ENCODE measurements at places on chromosomes 12 and 14. TPM values are rescaled to one million over a fixed set of nuclear protein-coding genes. Genes with fewer than 3 reads are reported as not detected.

TDRD9 gene
- total RNA-seq, result 0.13 TPM

ASB2 gene
- 93.9 TPM for total RNA-seq

BHLHE41 gene
- not detected for total RNA-seq

EFCAB11 gene
- 9.9 TPM for total RNA-seq

ARMH4 gene
- not detected for total RNA-seq

GPR137C gene
- 0.88 TPM for total RNA-seq

TSPAN11 gene
- not detected for total RNA-seq

MYBPC1 gene
- total RNA-seq, result not detected

DCAF4 gene
- 15.6 TPM for total RNA-seq

IL26 gene
- total RNA-seq, result 2.3 TPM

MGAT2 gene
- 86.5 TPM for total RNA-seq

BAG5 gene
- total RNA-seq, result 29.1 TPM

ANO2 gene
- not detected for total RNA-seq

KIF26A gene
- 7.9 TPM for total RNA-seq

GTF2A1 gene
- 36.0 TPM for total RNA-seq

MARCHF9 gene
- 29.2 TPM for total RNA-seq

CNPY2 gene
- total RNA-seq, result 99.3 TPM

ADAMTS20 gene
- total RNA-seq, result not detected

ALX1 gene
- total RNA-seq, result not detected

FAM90A1 gene
- total RNA-seq, result 0.20 TPM

CCDC184 gene
- 0.63 TPM for total RNA-seq

NUAK1 gene
- not detected for total RNA-seq

A2M gene
- total RNA-seq, result not detected

SCN8A gene
- total RNA-seq, result 0.33 TPM

KCNH3 gene
- 0.58 TPM for total RNA-seq

PPP1R3E gene
- 34.4 TPM for total RNA-seq

NGB gene
- not detected for total RNA-seq

SLC5A8 gene
- not detected for total RNA-seq

TXNDC16 gene
- total RNA-seq, result 8.8 TPM

TMEM30B gene
- 0.48 TPM for total RNA-seq

TAS2R7 gene
- total RNA-seq, result not detected

Measured in activated CD4-positive, alpha-beta memory T cell treated with anti-CD3 and anti-CD28 coated beads, Interleukin-2, amount 10 ng/mL, durations not matched to agents 7 days and 5 days (primary cell).